ENCODE measurements at places on chromosomes 7 and 10.

GRCh38 chr10:30178356-30178964 lies 119.1 kb upstream of the JCAD start:
- no peak for DNase-seq

- no peak for DNase-seq
Observed at GRCh38 chr10:90437452-90437851, 420.4 kb downstream of the HTR7 start.

- no peak for DNase-seq
Observed at GRCh38 chr7:30739691-30740090, 12.2 kb upstream of the INMT start.

- DNase-seq: no peak
Observed at GRCh38 chr10:103584216-103585010, 90.9 kb downstream of the NEURL1 start.

DNA sequence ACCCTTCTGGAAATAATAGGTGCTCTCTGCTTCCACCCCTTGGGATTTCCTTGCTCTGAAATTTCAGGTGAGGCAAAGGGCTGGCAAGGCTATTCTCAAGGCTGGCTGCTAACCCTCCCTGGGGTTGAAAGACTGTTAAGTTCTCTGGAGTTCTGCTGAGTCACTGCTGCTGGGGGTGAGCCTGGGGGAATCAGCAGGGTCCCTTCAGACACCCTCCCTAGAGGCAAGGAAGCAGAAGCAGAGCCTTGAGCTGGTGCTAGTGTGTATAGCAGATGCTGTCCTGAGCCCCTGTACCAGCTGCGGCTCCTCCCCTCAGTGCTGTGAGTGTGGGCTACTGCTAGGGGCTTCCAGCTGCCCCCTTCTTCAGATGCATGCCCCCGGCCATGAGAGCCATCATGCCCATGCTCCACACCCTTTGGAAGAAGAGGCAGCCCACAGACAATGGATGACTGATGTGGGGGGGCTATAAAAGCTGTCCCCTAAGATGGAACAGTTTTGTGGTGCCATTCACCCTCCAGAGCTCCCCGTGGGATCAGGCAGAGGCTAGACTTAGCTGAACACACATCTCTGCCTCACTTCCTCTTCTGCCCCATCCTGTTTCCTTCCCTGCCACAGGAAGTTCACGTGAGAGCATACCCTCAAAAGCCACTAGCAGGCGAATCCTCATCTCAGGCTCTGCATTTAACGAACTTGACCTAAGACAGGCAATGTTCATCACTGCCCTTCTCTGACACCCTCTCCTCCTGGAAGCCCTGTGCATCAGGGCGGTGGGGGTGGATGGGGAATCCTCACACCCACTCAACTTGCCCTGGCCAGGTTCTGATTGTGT lies 91.8 kb downstream of the SH3PXD2A start:
- DNase-seq: peak; percentile 83

DNA sequence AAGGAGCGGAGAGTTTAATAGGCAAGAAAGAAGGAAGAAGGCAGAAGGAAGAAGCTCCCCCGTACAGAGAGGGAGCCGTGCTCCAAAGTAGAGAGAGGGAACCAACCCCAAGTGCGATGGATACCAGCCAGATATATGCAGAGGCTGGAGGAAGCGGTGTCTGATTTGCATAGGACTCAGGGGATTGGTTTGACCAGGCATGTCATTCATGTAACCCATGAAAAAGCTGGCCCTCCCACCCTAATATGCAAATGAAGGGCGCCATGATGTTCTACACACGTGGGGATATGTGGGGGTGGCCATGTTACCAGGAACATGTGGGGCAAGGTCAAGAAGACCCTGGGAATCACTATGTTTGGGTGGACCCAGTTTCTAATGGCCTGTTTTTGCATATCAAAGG lies 40.6 kb upstream of the FAM3C start:
- no peak for DNase-seq

DNA sequence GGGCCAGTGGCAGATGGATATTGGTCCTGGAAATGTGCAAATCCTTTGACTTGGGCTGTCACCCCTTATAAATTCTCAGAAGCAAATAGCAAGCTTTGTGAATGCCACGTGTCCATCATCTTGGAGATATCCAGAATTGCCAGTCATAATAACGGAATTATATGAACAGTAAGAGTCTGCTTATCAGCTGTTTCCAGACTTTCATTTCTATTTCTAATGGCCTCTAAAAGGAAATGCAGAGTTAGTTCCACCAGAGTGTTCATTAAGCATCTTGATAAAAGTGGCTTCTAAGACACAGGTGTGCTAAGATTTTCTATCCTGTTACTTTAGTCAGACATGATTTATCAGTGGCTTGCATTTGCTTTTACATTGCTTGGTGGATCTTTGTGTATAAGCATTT lies 87.4 kb downstream of the RAMP3 start:
- DNase-seq: no peak

- DNase-seq: no peak
Observed at GRCh38 chr7:106196460-106197021, 84.4 kb upstream of the SYPL1 start.

DNA sequence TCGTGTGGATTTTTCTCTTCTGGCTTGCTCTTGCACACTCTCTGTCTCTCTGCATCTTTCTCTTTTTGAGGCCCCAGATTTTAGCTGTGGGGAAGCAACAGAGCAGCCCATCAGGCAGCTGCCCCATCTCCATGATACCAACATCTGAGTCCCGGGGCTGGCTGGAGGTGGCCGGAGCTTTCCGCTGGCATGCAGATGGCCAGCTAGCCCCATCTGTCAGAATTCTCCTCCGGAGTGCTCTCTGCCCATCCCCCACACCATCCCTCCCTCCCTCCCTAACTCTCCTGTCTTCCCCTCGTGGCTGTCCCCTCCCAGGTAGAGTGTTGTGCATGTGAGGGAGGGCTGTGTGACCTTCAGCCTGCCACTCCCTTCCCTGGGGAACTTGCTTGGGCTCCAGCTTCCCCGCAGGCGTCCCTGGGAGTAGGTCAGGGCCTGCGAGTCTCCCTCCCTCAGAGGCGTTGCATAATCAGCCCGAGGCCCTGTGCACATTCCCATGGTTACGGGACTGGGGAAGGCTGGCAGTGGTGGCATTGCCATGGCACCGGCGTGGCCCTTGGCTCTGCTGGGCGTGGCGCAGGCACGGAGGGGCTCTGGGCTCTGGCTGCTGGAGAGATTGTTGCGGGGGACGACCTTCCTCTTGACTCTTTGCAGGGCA lies 24.7 kb downstream of the GHRHR start:
- no peak for DNase-seq

- no peak for DNase-seq
Observed at GRCh38 chr10:17062493-17062892, 67.1 kb downstream of the CUBN start.

DNA sequence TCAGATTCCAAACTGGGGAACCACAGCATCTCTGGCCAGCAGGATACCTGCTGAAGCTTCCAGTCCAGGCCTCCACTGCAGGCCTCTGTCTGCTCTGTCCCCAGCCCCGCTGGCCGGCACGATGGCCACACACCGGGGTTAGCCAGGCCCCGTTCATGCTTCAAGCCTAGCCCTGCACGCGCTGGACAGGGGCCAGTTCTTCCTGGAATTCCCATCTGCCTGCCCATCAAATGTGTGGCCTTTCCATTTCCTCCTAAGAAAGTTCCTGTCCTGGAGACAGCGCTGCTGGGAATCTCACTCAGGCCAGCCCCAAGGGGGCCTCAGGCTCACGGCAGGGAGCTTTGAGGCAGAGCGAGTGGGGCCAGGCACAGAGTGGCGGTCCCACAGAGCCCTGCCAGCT lies 18.0 kb downstream of the SH2B2 start:
- DNase-seq: no peak

GRCh38 chr7:1409555-1409954 lies 49.7 kb downstream of the MICALL2 start:
- DNase-seq: no peak

DNA sequence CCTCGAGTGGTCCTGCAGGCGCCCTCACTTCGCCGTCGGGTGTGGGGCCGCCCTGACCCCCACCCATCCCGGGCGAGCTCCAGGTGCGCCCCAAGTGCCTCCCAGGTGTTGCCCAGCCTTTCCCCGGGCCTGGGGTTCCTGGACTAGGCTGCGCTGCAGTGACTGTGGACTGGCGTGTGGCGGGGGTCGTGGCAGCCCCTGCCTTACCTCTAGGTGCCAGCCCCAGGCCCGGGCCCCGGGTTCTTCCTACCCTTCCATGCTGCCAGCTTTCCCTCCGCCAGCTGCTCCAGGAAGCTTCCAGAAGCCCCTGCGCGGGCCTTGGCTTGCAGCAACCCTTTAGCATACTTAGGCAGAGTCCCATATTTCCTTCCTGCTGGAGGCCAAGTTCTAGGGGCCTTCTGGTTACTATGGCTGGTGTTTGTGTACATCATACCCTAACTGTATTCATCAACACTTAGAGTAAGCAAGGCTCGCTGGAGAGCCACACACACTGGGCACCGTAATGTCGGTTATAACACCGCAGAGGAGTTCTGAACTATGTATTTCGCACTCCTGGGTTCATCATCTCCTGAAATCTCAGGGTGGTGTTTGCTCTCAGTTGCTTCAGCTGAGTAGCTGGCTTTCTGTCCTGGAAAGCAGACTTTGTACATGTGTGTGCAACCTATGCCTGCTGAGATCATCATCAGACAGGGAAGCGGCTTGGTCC lies 471 bp downstream of the MGMT start:
- no peak for DNase-seq

- DNase-seq: no peak
Observed at GRCh38 chr7:109782806-109783205, 1213.1 kb downstream of the DNAJB9 start.

- no peak for DNase-seq
Observed at GRCh38 chr10:105026566-105026965, 385.5 kb downstream of the SORCS3 start.

GRCh38 chr7:4069268-4070095 lies 612.6 kb upstream of the FOXK1 start:
- DNase-seq: no peak

DNA sequence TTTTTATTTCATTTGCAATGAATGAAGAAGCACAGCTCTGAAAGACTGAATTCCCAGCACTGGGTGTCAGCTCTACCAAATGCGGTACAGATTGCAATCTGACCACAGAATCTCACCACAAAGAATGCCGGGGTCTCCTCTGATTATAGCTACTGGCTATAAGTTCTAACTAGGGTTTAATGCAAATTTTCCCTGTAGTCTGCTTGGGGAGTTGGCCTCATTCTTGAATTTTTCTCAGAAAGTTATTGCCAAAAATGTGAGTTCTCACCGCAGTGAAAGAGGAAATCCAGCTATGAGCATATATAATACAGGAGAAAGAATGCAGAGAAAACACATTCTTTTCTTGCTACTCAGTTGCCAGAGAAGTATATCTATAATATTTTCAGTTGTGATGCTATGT lies 1255.7 kb upstream of the LRRTM3 start:
- DNase-seq: no peak

GRCh38 chr10:51773681-51774080 lies 74.3 kb upstream of the CSTF2T start:
- DNase-seq: no peak

DNA sequence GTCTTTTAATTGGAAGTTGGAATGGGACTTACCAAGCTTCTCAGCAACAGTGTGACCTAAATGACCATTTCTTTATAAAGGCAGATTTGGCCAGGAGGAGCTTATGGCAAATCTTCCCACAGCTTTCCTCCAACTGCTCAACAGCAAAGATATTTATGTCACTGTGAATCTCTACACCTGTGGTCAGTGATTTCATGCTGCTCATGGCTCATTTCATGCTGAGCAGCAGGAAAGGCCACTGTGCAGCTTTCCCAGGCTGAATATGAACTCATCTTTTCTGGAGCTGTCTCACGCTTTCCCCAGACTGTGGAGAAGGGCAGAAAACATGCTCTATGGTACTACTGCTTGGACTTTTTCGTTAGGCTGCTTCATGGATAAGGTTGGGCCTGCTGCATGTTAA lies 29.8 kb downstream of the CALCR start:
- DNase-seq: no peak

Data from bone marrow (tissue), 2 donors.